ENCODE measurements at places on chromosomes 3 and 15.

GRCh38 chr3:171187706-171188290, 161.3 kb upstream of the SLC2A2 start:
- DNase-seq = no peak

GRCh38 chr3:99774467-99774866, 43.2 kb upstream of the CMSS1 start:
- no peak for DNase-seq

GRCh38 chr3:194785315-194785714, 99.6 kb downstream of the FAM43A start:
- no peak for DNase-seq

GRCh38 chr3:195750797-195751520, 30.2 kb downstream of the MUC20 start:
- no peak for DNase-seq

- no peak for DNase-seq
Observed at GRCh38 chr3:25540273-25540672, 112.2 kb downstream of the RARB start.

- DNase-seq = no peak
Observed at GRCh38 chr3:194167480-194168282, 31.7 kb downstream of the HES1 start.

- DNase-seq = no peak
Observed at GRCh38 chr3:138443091-138443490, 8.7 kb downstream of the ESYT3 start.

DNA sequence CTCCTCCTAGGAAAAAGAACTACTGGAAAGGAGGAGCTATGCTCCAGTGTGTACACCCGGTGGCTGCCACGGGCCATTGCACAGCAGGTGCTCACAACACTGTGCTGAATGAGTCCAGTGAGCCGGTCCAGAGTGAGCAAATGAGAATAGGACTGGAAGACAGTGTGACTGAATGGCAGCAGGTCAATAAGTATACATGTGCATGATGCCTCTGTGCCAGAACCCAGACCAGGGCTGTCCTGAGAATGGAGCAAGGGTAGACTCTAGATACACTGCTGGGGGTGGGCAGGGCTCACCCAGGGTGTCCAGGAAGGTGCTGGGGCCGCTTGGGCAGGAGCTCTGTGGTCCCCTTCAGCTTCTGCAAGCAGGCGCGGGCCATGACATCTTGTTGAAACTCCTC, 8.3 kb downstream of the POLG start:
- no peak for DNase-seq

- DNase-seq = no peak
Observed at GRCh38 chr15:41610048-41610447, 50.2 kb upstream of the MGA start.

DNA sequence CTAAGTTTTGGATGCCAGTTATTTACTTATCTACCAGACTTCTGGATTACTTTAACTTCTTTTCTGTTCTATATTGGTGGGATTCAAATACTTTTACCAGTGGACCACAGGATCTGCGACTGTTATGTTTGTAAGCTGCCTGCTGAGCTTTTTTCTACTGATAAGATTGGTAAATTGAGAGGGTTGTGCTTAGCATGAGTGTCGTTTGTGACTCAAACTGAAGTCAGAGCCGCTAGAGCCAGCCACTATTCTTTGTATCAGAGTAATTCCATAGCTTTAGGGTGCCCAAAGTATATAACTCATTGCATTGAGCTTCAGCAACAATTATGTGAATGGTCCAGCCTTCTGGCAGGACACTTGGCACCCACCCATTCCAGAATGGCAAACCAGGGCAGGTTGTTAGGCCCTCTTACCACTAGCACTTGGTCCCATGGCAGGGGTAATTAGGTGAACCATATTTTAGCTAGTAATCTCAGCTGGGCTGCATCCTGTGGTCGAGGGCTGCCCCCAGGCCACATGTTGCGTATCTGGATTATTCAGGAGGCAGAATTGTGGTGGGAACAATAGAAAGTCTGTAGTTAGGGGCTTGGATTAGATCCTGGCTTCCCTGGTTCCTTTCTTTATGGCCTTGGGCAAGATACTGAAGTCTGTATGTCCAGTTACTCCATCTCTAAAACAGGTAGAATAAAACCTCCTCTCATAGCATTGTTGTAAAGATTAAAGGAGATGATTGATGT, 6.0 kb downstream of the PLCL2 start:
- no peak for DNase-seq

- DNase-seq = no peak
Observed at GRCh38 chr15:75687486-75688277, 25.0 kb downstream of the CSPG4 start.

DNA sequence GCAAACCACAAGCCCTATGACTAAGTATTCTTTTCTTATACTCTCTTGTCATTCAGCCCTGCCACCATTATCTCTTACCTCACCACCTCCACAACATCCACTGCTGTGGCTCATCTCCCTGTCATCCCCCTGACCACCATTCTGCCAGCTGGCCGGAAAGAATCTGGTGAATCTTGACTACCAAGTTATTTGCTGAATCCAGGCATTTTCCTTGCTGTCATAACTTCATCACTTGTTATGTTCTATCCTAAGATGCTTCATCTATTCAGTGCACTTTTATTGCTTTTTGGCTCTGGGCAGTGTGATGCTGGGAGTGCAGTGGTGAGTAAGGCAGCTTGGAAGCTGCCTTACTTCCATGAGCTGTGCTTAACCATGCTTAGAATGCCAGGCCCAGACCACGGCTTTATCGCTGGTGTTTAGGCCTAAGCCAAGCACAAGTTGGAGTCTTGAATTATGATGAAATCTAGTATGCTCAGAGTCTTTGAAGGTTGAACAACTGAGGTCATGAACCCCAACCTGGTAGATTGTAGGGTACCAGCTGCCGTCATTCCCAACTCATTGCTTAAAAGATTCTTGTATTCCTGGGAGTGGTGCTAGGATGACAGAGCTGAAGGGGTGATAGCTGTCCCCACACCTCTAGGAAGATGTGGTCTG, 27.0 kb upstream of the APH1B start:
- no peak for DNase-seq

DNA sequence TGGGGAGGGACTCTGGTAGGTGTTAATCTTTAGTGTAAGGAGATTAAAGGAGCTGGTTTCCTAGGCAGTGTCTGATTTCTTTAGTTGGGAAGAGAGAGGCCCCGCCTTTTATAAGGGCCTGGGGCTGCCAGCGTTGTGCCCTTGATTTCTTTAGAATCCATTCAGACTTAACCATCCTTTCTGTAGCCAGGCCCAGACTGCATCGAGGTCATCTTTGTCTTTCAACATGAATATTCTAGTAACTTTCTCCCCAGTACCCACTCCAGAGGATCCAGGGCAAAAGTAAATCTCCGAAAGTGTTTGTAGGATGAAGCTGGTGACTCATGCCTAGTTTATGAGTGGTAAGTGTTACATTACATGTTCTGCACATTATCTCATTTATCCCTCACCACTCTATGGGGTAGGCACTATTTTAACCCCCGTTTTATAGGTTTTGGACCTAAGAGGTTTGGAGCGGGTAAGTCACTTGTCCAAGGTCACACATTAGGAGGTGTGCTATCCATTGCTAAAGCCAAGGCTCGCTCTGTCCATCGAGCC, 11.8 kb upstream of the USP3 start:
- DNase-seq = no peak

DNA sequence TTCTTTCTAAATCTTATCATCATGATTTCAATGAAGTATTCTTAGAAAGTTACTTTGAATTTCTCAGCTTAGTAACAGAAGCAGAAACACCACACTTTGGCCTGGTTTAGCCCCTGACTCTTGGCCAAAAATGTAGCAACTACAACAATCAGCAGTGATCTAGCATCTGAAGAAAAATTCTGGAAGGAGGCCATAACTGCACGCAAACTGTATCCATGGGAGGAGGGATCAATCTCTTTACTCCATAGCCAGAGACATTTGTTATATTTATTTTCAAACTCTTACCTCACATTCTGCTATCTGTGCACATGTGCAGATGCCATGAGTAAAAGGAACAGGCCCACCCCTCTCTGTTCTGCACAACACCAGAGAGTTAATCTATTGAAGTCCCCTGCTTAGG, 251.0 kb upstream of the P2RY1 start:
- DNase-seq = no peak

DNA sequence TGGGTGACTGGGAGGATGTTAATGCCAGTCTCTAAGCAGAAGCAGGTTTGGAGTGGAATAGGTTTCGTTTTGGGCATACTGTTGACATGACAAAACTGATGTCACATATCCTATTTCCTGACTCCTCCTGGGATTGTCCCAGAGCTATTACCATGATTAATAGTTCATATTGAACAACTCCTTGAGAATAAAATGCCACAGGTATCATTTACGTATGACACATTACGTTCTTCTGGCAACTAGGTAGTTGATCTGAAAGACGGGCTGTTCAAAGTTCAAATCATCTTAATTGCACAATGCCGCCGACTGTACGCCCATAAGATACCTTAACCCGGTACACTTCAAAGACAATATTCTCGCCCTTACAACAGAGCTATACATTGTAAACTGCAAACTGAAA, 1.4 kb upstream of the RAB5A start:
- DNase-seq = no peak

GRCh38 chr3:99470841-99471240, 167.6 kb upstream of the COL8A1 start:
- DNase-seq = no peak

- no peak for DNase-seq
Observed at GRCh38 chr3:27927882-27928281, 205.8 kb upstream of the EOMES start.

DNA sequence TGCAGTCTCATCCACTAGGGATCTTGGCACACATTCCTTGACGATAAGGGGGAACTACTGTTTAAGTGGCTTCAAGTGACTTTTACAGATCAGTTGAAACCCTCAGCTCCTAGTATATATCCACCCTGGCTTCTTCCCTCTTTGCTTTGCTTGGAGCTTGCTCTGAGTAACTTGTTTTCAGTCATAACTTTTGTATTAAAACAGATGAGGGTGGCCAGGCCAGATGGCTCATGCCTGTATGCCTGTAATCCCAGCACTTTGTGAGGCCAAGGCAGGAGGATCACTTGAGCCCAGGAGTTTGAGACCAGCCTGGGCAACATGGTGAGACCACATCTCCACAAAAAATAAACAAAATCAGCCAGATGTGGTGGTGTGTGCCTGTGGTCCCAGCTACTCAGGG, 42.4 kb downstream of the EOMES start:
- DNase-seq = no peak

GRCh38 chr3:154657218-154657617, 227.2 kb upstream of the GPR149 start:
- DNase-seq = no peak

DNA sequence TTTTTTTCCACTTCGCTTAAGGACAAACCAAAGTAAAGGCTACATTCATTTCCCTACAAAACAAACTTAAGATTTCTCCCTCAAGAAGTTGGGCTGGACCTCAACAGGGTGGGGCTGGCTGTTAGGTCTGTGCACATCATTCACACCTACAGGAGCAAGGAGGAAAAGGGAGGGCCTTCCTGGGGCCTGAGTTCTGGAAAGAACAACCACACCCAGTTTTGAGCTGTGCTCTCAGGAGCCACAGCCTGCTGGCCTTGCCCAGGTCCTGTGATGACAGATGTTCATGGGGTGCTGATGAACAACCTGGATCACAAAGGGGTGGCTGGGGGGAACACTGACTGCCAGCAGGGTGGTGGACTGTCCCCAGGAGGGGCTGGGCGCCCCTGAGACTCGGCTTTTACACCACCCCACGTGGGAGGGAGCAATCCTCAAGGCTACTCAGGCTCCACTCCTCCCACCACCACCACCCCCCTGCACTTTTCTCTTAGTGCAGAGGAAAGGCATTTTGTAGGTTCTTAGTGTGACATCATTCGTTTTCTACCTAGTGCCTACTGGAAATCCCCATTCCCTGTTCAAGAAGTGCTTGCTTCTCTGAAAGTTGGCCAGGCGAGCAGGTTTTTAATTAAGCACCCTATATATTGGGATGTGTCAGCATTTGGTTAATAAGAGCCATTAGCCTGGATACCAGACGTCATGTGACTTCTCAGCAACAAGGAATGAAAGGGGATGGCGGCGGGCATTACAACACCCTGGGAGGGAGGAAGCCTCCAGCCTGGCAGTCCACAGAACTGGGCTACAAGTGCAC, 35.7 kb downstream of the CCNB2 start:
- no peak for DNase-seq

- no peak for DNase-seq
Observed at GRCh38 chr3:138140940-138141339, 8.8 kb upstream of the A4GNT start.

- DNase-seq = no peak
Observed at GRCh38 chr15:85984241-85984640, 95.4 kb upstream of the AGBL1 start.

- DNase-seq = no peak
Observed at GRCh38 chr15:68808091-68808490, 12.6 kb downstream of the ANP32A start.

GRCh38 chr15:43204016-43204901, 16.6 kb downstream of the EPB42 start:
- peak; percentile 31 for DNase-seq

DNA sequence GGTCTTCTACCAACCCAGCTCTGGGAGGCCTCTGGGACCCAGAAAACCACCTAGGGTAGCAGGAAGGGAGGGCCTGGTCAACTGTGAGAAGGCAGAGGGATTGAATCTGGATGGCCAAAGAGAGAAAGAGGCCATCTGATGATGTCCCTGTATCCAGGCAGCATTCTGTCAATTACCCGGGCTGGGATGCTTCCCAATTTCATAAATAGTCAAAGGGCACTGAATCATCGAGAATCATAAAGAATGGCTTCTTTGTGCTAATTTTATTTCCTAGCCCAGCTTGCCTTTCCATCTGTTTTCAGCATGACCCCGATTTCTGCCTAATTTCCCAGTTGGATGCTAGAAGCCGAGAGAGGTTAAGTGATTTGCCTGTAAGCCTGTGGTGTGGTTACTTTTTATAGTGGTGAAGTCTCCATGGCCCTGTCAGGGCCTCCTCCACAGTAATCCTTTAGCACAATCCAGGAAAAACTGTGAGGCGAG, 129.2 kb downstream of the FAM43A start:
- DNase-seq = no peak

DNA sequence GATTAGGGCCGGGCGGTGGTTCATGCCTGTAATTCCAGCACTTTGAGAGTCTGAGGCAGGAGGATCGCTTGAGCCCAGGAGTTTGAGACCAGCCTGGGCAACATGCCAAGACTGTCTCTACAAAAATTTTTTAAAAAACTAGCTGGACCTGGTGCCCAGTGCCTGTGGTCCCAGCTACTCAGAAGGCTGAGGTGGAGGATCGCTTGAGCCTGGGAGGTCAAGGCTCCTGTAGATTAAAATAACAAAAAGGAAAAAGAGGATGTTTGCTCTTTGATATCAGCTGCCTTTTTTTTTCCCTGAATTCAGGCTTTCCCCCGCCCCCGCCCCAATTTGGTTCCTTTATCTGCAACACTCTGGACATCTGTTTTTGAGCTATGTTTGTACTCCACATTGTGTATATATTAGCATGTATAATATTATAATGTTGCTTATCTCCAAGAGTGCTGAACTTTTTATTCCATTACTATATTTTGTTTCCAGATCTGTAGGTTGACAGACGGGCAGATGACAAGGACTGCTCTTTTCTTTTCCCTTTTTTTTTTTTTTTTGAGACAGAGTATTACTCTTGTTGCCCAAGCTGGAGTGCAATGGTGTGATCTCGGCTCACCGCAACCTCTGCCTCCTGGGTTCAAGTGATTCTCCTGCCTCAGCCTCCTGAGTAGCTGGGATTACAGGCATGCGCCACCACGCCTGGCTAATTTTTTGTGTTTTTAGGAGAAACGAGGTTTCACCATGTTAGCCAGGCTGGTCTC, 4.6 kb downstream of the SNAP23 start:
- DNase-seq = no peak

- DNase-seq = no peak
Observed at GRCh38 chr15:64044300-64045100, 1.8 kb downstream of the DAPK2 start.

- no peak for DNase-seq
Observed at GRCh38 chr3:142152384-142152783, 3.0 kb upstream of the TFDP2 start.
